ENCODE measurements at places on chromosomes 12 and 14.
A peak's percentile ranks its signal among the peaks of the same experiment; 100 is the strongest.

DNA sequence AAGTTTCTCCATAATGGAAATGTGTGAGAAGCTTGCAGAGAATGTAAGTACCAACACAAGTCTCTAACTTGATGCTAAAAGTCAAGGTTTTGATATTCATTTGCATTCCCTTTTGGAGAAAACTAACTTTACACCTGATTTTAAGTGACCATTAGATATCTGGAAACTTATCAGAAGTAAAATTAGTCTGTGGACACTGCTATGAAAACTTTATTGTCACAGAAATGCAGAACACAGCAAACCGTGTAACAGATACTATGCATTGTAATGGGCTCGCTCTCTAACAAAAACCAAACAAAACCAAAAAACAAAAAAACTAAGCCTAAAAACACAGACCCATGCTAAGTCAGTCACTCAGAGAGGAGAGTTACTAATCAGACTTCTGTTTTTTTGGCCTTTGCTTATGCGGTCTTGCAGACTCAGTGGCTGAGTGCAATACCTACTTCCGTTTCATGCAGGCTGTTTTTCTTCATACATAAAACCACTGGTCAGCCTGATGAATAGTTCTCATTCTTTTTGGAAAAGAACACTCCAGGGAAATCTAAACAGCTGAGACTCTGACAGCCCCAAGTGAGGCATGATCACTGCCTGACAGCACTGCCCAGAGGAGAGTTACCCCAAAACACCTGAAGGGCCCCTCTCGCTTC lies 35.7 kb downstream of the NRDE2 start:
- DNase-seq, result no peak
- no peak overlapping the region for H3K4me3 ChIP-seq
- peaks cover 7% of the 10 kb centered on the region for H3K4me1 ChIP-seq
- H3K27ac ChIP-seq, result no peak overlapping the region

GRCh38 chr12:45256721-45257120 lies 40.8 kb downstream of the ANO6 start:
- no peak for DNase-seq
- no peak overlapping the region for H3K4me3 ChIP-seq
- H3K36me3 ChIP-seq, result peaks cover 6% of the 10 kb centered on the region
- peaks cover 17% of the 10 kb centered on the region for H3K4me1 ChIP-seq

- DNase-seq, result peak; percentile 13
- H3K36me3 ChIP-seq, result no peaks in the 10 kb centered on the region
- H3K27me3 ChIP-seq, result peaks cover 5% of the 10 kb centered on the region
- H3K27ac ChIP-seq, result no peak overlapping the region
Measured at GRCh38 chr12:5914387-5915149, 30.5 kb downstream of the ANO2 start.

DNA sequence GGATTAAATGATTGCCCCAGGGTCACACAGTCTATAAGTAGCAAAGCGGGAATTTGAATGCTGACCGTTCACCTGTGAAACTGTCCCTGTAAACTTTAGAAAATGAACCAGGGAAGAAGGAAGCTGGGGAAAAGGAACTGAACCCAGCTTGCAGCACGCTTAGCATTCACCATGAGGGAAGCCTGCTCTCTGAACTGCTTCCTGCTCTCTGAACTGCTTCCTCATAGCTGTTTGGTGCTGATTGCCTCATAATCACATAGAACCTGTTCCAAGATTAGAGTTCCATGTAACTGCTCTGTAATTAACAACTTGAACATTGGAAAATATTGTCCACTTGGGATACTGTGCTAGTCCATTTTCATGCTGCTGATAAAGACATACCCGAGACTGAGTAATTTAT lies 1504.8 kb upstream of the TMEM132C start:
- H3K4me1 ChIP-seq, result no peaks in the 10 kb centered on the region
- H3K36me3 ChIP-seq, result peaks cover 3% of the 10 kb centered on the region
- no peak overlapping the region for H3K27ac ChIP-seq

- no peaks in the 10 kb centered on the region for H3K4me1 ChIP-seq
- no peak overlapping the region for H3K27ac ChIP-seq
- H3K4me3 ChIP-seq, result no peak overlapping the region
- peaks cover 14% of the 10 kb centered on the region for H3K27me3 ChIP-seq
Measured at GRCh38 chr14:95850429-95850828, 26.2 kb upstream of the TUNAR start.

- no peaks in the 10 kb centered on the region for H3K27me3 ChIP-seq
- H3K4me3 ChIP-seq, result no peak overlapping the region
- peaks cover 2% of the 10 kb centered on the region for H3K4me1 ChIP-seq
Measured at GRCh38 chr12:113386866-113387566, 16.7 kb downstream of the SDS start.

DNA sequence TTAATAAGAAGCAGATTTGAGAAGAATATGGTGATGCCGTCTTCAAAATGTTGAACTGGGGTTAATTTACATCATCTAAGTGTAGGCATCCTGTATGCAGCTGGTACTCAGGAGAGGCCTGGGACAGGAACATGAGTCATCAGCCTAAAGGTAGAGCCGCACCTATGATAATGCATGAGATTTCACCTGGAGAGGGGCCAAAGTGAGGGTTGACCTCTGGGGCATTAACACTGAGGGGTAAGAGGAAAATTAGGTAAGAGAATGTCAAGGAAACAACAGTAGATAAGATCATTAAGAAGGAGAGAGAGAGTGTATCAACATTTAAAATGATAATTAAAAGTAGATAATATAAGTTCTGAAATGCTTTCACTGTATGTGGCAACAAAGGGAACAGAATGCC lies 20.2 kb upstream of the SSTR1 start:
- H3K27ac ChIP-seq, result no peak overlapping the region
- no peak overlapping the region for H3K4me3 ChIP-seq
- H3K27me3 ChIP-seq, result no peaks in the 10 kb centered on the region
- no peak for DNase-seq
- H3K36me3 ChIP-seq, result no peaks in the 10 kb centered on the region
- H3K4me1 ChIP-seq, result no peaks in the 10 kb centered on the region

GRCh38 chr14:64114166-64114565 lies 180.0 kb downstream of the ESR2 start:
- no peaks in the 10 kb centered on the region for H3K27me3 ChIP-seq
- H3K4me3 ChIP-seq, result no peak overlapping the region
- DNase-seq, result no peak
- H3K4me1 ChIP-seq, result peaks cover 6% of the 10 kb centered on the region
- H3K36me3 ChIP-seq, result peaks cover 60% of the 10 kb centered on the region

GRCh38 chr14:100891051-100891450 lies 12.5 kb downstream of the RTL1 start:
- no peak for DNase-seq
- H3K27me3 ChIP-seq, result peaks cover 10% of the 10 kb centered on the region
- no peaks in the 10 kb centered on the region for H3K36me3 ChIP-seq
- no peak overlapping the region for H3K27ac ChIP-seq
- H3K4me3 ChIP-seq, result no peak overlapping the region

DNA sequence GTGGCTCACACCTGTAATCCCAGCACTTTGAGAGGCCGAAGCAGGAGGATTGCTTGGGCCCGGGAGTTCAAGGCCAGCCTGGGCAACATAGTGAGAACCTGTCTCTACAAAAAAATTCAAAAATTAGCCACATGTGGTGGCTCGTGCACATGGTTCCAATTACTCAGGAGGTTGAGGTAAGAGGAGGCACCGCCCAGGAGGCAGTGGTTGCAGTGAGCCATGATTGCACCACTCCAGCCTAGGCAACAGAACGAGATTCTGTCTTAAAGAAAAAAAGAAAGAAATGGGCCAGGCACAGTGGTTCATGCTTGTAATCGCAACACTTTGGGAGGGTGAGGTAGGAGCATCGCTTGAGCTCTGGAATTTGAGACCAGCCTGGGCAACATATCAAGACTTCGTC lies 33.5 kb downstream of the MAP1LC3B2 start:
- no peaks in the 10 kb centered on the region for H3K36me3 ChIP-seq
- H3K4me3 ChIP-seq, result no peak overlapping the region
- peaks cover 42% of the 10 kb centered on the region for H3K4me1 ChIP-seq
- peaks cover 3% of the 10 kb centered on the region for H3K27me3 ChIP-seq
- DNase-seq, result no peak

DNA sequence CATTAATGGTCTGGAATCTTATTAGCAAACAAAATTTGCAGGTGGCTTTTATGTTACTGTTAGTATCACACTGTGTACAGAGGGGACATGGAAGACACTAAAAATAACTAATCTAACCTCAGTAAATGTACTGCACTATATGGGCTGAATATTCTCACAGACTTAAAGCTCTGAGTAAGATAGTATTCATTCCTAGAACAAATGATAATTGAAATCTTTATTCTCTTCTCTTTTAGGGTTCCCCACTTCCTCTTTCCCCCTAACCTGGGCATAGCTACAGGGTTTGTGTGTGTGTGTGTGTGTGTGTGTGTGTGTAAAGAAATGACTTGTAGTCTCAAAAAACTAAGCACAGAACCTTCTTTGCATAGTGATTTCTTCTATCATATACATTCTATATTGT lies 21.4 kb upstream of the HECTD1 start:
- no peak overlapping the region for H3K4me3 ChIP-seq
- peaks cover 5% of the 10 kb centered on the region for H3K27me3 ChIP-seq
- DNase-seq, result no peak
- H3K27ac ChIP-seq, result no peak overlapping the region

- no peaks in the 10 kb centered on the region for H3K36me3 ChIP-seq
- no peak overlapping the region for H3K27ac ChIP-seq
- DNase-seq, result no peak
- H3K27me3 ChIP-seq, result no peaks in the 10 kb centered on the region
- no peak overlapping the region for H3K4me3 ChIP-seq
Measured at GRCh38 chr12:131907379-131908091, 13.1 kb downstream of the ULK1 start.

DNA sequence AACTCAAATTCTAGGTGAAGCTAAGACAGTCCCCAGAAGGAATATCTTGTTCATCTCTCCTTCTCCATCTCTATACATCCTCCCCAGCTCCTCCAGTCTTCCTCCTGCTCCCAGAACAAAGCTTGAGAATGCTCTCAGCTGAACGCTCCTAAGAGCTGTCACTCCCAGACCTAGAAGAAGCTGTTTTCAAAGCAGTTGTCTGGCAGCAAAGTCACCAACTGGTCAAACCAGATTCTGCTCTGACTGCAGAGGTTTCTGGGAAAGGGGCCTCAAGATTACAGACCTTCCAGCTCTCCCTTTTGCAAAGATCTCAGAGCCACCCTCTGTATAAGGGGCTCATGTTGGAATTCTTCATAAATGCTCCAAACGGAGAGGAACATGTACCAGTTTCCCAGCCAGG lies 9.6 kb upstream of the HSPB8 start:
- no peak overlapping the region for H3K27ac ChIP-seq
- H3K4me1 ChIP-seq, result no peaks in the 10 kb centered on the region
- no peak overlapping the region for H3K4me3 ChIP-seq
- H3K36me3 ChIP-seq, result no peaks in the 10 kb centered on the region
- no peaks in the 10 kb centered on the region for H3K27me3 ChIP-seq

- no peak for DNase-seq
- H3K36me3 ChIP-seq, result no peaks in the 10 kb centered on the region
- no peak overlapping the region for H3K27ac ChIP-seq
Measured at GRCh38 chr14:68667313-68667791, 125.5 kb downstream of the ZFP36L1 start.

GRCh38 chr14:101462726-101463565 lies 98.3 kb upstream of the DIO3 start:
- H3K27me3 ChIP-seq, result peaks cover 21% of the 10 kb centered on the region
- H3K27ac ChIP-seq, result no peak overlapping the region
- H3K36me3 ChIP-seq, result no peaks in the 10 kb centered on the region
- H3K4me1 ChIP-seq, result no peaks in the 10 kb centered on the region

DNA sequence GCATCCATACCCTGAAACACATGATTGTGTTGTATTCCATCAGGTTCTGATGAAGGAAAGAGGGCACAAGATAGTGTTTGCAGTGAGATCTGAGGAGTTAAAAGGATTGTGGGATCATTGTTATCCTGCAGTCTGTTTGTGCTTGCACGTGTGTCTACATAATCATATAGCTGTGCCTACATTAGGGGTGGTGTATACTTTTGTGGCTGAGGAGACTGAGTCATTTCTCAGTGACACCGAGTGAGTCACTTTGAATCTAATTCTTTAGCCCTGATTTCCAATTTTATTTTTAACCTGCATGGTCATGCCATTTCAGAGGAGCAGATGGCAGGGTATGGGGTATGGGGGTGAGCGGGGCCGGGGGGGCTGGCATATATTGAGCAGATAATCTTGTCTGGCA lies 133.2 kb downstream of the ANO4 start:
- H3K4me3 ChIP-seq, result no peak overlapping the region
- no peaks in the 10 kb centered on the region for H3K36me3 ChIP-seq
- no peak overlapping the region for H3K27ac ChIP-seq
- no peak for DNase-seq

- H3K27ac ChIP-seq, result peak overlapping the region; percentile 86
- peak overlapping the region; percentile 50 for H3K4me3 ChIP-seq
- peaks cover 21% of the 10 kb centered on the region for H3K27me3 ChIP-seq
- DNase-seq, result peak; percentile 76
- peaks cover 21% of the 10 kb centered on the region for H3K36me3 ChIP-seq
Measured at GRCh38 chr14:97379091-97379531, 581.9 kb downstream of the VRK1 start.

DNA sequence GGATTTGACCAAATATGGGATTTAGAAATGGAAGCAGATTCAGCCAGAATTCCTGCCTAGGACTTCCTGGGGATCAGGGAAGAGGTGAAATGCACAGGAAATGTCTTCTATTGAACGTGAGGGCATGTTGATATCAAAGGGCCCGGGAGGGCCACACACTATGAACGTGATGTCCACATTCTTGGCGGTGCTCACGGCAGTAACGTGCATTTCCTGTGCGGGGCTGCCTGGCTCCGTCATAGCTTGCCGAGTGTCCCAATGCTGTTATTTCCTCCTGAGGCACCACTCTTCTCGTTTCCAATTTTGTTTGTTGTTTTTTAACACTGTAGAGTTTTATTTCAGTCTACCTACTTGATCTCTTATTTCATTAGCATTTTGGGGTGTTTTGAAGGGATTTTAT lies 67.3 kb downstream of the ZNF664 start:
- no peak overlapping the region for H3K4me3 ChIP-seq
- H3K27me3 ChIP-seq, result peaks cover 16% of the 10 kb centered on the region
- peaks cover 8% of the 10 kb centered on the region for H3K4me1 ChIP-seq

GRCh38 chr12:44477331-44477980 lies 398.7 kb downstream of the NELL2 start:
- H3K27me3 ChIP-seq, result no peaks in the 10 kb centered on the region
- H3K4me3 ChIP-seq, result no peak overlapping the region
- DNase-seq, result no peak
- H3K36me3 ChIP-seq, result no peaks in the 10 kb centered on the region
- no peaks in the 10 kb centered on the region for H3K4me1 ChIP-seq
- H3K27ac ChIP-seq, result no peak overlapping the region
